8988T (cell line): ENCODE measurements at places on chromosomes 3 and 15.

- DNase-seq: no peak
Measured at GRCh38 chr15:81327516-81327915, 3.6 kb upstream of the STARD5 start.

- DNase-seq: no peak
Measured at GRCh38 chr3:46913644-46914043, 36.1 kb downstream of the PTH1R start.

GRCh38 chr3:141337523-141337854 lies 30.8 kb upstream of the ZBTB38 start:
- no peak for DNase-seq

- DNase-seq: no peak
Measured at GRCh38 chr3:54905920-54906319, 21.9 kb downstream of the LRTM1 start.

DNA sequence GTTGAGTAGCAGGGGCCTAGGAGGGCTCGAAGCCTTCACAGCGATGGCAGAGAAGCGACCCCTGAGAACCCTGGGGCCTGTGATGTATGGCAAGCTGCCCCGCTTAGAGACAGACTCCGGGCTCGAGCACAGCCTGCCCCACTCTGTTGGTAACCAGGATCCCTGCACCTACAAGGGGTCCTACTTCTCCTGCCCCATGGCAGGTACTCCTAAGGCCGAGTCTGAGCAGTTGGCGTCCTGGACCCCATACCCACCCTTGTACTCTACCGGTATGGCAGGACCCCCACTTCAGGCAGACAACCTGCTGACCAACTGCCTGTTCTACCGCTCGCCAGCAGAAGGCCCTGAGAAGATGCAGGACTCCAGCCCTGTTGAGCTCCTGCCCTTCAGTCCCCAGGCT lies 4.3 kb downstream of the C15orf39 start:
- no peak for DNase-seq

DNA sequence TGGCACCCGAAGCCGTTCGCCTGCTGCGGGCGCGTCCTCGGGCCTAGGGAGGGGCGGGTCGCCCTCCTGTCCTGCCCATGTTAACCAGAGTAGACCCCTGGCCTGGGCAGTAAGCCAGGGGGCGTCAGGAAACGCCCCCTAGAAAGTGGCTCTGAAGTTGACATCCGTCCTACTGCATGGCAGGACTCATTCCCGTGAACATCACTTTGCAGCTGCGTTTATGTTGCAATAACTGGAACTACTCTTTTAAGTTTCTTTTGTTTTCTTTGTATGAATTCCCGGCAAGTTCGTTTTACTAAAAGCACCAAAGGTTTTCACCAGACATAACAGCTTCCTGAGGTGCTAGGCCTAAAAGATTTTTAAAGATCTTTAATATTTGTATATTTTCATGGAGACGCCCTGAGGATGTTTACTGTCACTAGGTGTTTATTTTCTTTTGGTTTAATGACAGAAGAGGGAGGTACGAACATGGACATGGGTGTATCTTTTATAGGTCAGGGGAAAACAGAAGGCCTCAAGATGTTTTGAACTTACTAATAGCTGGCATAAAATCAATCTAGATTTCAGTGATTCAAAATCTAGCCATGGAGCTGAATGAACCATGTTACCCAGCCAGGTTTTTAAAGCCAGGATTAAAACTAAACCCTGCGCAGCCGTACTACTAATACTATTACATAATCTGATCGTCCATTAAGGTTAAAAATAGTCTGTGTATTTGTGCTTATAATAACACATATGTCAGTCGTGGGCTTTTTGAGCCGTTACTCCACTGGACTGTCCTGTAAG lies 1.0 kb downstream of the C15orf61 start:
- DNase-seq: no peak

- DNase-seq: no peak
Measured at GRCh38 chr15:81286621-81287121, 37.3 kb downstream of the STARD5 start.

DNA sequence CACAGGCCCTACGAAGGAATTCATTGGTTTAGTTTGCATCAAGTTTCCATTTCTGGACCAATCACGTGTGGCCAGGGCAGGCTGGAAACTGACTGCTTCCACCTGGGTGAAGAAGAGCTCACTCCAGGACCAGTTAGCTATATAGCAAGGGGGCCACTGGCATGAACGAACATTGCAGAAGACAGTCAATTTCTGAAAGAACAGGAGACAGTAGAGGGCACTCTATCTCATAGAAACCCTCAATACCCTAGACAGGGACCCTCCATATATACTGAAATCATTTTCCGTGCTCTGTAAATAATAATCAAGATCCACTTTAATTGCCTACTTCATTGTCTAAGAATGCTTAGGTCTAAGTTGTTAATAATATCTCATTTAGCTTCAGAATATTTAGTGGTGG lies 215.6 kb downstream of the CADPS start:
- no peak for DNase-seq

DNA sequence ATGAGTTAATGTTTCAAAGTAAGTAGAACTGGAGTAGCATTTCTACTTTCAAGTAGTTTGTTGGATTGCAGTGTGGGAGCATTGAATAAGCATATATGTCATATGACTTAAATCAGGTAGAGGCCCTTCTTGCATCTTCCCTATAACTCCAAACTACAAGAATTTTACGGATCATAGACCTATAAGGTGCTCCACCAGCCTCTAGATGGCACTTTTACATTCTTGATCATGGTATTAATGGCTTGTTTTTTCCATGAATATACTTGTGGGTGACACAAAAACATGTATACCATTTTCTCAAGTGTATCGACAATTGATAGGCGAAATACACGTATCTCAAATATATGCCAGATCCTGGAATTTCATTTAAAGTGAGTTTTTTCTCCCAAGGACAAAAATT lies 311.1 kb downstream of the ZPLD1 start:
- DNase-seq: no peak

GRCh38 chr3:3553236-3553635 lies 246.0 kb upstream of the LRRN1 start:
- DNase-seq: no peak

DNA sequence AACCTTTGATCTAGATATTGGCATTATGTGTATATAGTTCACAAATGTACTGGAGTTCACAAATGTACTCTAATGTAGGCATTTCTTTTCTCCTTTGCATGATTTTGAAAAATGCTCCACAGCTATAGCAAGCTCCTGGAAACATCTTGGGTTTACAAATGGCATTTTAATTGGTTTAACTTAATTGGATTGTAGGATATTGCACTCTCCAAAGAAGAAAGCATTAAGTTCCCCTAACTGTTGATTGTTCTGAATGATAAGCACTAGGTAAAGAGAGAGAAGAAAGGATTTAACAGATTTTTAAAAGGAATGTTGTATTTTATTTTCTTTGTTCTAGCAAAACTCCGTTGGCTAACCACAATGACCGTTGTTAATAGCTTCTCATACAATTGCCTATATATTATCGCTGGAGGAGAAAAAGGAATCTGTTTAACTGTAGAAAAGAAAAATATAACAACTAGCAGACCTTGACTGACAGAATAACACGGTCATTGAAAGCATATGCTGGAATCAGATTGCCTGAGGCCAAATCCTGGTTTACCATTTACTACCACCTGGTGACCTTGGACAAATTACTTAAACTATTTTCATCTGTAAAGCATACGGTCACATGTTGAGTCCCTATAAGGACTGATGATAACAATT lies 170.8 kb downstream of the PEX5L start:
- DNase-seq: no peak

GRCh38 chr3:96994988-96995387 lies 180.6 kb downstream of the EPHA6 start:
- no peak for DNase-seq

DNA sequence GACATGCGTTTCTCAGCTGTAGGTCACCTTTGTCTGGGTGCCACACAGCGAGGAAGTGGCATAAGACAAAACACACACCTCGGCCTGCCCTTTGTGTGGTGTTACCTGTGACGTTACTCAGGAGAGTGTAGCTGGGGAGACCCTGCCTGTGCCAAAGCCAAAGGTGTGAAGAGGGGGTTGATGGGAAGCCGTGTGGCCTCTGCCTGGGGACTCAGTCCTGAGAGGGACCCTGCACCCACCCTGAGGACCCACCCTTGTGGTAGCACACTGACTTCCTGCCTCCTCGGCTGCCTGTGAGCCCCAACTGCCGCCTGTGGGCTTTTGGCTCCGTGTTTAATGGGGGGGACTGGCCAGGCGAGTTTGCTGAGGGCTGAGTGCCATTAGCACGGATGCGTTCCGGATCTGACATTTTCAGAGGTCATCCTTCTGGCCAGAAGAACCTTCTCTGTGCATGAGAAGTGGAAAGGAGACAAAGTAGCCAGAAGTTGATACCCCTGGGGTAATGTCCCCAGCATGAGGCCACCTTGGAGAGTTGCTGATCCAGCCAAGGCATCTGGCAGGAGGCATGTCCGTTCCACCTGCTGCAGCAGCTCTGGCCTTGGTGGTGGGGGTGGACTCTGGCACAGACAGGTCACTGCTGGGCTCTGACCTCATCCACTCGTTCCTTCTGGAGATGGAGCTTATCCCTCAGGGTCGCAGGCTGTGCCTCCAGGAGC lies 51.8 kb upstream of the FURIN start:
- DNase-seq: no peak

GRCh38 chr15:36577082-36577481 lies 2.3 kb upstream of the CDIN1 start:
- no peak for DNase-seq

- DNase-seq: no peak
Measured at GRCh38 chr3:160929595-160929994, 173.6 kb downstream of the PPM1L start.

DNA sequence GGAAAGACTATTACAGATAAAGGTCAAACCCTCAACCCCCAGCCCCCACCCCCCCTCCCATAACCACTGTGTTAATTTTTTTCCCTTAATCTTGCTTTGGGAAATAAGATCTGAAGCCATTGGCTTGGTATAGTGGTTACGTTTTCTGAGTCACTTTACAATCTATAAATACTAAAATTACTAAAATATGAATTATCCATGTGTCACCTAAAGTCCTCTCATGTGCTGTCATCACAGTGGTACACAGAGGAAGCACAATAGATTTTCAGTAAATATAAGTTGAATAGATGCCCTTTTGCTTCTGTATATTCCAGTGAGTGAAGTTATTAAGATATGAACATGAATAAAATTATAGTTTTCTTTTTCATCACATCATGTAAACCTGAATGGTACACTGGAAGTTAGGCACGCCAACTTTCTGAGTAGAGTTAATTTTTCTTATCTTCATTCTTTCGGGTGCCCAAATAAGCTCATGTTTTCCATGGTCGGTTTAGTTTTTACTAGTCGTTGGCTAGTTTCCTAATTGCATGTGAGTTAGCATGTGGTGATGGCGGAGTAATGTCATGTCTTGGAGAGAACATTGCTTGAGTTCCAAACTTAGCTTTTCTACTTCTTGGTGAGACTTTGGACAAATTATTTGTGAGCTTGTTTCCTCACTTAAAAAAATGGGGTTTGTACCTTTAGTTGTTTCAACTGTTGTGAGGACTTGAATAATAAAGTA lies 11.5 kb downstream of the PPP4R2 start:
- DNase-seq: no peak

DNA sequence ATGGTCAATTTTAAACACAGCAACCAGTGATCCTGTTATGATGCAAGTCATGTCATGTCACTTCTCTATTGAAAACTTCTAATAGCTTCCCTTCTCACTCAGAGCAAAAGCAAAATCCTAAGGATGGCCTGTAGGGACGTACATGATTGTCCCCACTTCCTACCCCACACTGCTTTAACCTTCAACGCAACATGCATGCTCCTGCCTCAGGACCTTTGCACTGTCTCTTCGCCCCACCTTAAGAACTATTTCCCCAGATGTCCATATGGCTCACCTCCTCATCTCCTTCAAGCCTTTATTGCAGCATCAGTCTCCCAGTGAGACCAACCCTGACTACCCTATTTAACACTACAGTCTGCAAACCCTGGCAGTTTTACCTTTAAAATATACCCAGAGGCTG lies 214.1 kb upstream of the CHRM5 start:
- DNase-seq: no peak

DNA sequence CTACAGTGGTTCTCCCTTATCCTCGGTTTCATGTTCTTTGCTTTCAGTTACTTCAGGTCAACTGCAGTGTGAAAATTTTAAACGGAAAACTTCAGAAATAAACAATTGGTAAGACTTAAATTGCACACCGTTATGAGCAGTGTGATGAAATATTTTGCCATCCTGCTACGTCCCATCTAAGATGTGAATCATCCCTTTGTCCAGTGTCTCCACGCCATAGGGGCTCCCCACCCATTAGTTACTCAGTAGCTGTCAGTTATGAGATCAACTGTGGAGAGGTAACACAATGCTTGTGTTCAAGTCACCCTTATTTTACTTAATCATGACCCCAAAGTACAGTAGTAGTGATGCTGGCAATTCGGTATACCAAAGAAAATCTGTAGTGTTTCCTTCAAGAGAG lies 47.4 kb downstream of the TJP1 start:
- DNase-seq: no peak

- DNase-seq: no peak
Measured at GRCh38 chr15:63045879-63046278, 3.3 kb downstream of the TPM1 start.

DNA sequence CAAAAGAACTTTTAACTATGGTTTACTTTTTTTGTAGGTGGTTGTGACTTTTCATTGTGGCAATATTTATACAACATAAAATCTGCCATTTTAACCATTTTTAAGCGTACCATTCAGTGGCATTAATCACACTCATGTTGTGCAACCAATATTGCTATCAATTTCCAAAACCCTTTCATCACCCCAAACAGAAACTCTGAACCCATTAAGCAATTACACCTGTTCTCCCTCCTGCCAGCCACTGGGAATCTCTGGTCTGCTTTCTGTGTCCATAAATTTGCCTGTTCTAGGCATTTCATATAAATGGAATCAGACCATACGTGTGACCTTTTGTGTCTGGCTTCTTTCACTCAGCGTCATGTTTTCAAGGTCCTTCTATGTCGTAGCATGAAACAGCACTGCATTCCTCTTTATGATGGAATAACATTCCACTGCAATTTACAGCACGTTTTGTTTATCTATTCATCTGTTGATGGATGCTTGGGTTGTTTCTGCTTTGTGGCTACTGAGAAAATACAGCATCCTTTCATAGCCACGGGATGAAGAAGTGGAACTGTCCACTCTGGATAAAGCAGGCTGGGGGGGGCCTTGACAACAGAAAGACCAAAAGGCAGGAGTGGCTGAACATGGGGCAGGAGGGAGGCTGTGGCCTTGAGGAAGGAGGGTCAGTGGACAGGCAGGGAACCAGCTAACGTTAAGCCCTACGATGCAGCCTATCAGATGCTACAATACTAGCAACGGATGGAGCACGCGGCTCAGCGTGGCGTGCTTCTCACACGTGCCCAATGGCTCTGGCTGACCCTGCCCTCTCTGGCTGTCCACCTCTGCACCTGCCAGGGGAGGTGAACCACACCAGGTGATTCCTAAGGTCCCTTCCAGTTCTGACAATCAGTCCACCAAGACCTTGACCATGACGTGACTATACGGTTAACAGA lies 110.9 kb downstream of the SEC22A start:
- no peak for DNase-seq

DNA sequence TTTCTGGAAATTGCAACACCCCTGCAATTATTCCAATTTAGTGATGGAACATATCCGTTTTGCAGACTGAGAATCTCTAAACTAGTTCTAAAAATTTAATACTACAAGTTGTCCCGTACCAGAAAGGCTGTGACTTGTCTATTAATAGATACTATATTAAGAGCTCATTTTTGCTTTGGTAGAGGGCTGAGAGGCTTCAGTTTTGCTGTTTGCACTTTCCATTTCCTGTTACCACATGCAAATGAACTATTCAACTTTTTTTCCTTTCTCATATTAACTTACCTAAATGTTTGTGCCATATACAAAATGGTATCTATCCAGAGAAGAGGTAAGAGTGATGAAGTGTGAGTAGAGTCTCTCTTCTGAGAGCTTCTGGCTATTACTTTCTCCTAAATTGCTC lies 101.5 kb upstream of the CRBN start:
- no peak for DNase-seq
